Daoy (cell line): ENCODE measurements at places on chromosomes 16 and 17. TPM values are rescaled to one million over a fixed set of nuclear protein-coding genes. Genes with fewer than 3 reads are reported as not detected.

GRCh38 chr17:27494192-27495091 lies 38.2 kb downstream of the KSR1 start:
- no peak for DNase-seq

GRCh38 chr17:78641243-78641642 lies 64.0 kb upstream of the DNAH17 start:
- DNase-seq: no peak

- DNase-seq: peak; percentile 96
Observed at GRCh38 chr17:6752068-6752909, 3.6 kb upstream of the XAF1 start.

GRCh38 chr17:18988546-18989173 lies 15.9 kb downstream of the FAM83G start:
- DNase-seq: no peak

- peak; percentile 33 for DNase-seq
Observed at GRCh38 chr16:14002416-14002990, 68.6 kb upstream of the MRTFB start.

- DNase-seq: peak; percentile 2
Observed at GRCh38 chr16:2037647-2038381, 9.8 kb downstream of the NTHL1 start.

GRCh38 chr16:83002351-83003334 lies 375.9 kb downstream of the CDH13 start:
- DNase-seq: peak; percentile 34

- peak; percentile 80 for DNase-seq
Observed at GRCh38 chr16:31427441-31428278, 500 bp downstream of the COX6A2 start.

DNA sequence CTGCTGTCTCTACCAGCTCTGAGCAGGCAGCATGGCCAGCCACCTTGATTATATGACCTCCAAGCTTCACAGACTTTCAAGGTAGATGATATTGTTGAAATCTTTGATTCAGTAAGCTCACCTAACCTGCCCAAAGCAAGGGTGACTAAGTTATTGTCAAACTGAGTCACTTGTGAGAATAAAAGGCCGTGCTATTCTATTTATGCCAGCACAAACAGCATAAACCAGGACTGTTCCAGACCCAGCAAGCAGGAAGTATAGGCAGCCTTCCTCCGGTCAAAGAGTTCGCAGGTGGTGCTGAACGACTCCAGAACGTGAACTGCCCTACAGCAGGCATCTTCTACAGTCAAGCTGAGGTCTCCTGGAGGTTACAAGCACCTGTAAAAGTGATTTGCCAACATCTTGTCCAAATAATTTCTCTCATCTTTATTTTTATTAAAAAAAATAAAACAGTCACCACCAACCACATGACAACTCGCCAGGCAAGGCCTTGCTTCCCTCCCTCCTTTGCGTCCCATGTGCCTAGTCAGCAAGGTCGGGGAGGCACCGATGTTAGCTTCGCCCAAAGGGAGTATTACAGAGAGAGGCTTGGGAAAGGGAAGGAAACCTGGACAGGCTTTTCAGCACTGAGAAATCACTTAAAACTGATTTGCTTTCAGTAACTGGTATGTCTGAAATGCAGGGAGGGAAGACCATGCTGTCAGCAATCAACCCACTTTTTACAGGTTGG lies 10.8 kb downstream of the ARL2BP start:
- DNase-seq: no peak

DNA sequence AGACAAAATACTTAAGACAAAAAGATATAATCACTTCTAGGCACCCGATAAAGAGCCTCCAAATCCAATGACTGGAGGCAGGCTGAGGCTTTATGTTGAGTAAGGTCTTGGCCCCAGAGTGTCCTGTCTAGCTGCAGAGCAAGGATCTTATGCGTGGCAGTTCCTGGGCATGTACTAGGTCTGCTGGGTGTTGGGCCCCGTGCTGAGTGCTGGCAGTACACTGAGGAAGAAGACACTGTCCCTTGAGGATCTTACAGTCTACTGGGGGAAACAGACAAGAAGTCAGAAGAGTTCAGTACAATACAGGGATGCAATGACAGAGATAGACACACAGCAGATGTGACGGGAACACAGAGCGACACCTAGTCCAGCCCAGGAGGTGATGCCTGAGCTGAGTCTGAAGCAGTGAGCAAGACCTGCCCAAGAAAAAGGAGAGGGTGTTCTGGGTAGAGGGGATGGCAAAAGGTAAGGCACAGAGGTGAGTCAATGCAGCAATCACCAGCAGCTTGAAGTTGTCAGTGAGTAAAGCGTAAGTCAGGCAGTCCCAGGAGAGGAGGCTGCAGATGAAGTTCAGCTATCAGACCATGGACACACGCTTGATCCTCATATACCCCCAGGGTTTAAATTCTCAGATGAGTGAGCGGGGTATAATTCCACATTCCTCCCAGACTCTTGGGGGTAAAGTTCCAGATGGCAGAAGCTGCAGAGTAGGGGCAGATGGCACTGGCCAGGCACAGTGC lies 18.1 kb downstream of the MAP3K14 start:
- DNase-seq: peak; percentile 46

DNA sequence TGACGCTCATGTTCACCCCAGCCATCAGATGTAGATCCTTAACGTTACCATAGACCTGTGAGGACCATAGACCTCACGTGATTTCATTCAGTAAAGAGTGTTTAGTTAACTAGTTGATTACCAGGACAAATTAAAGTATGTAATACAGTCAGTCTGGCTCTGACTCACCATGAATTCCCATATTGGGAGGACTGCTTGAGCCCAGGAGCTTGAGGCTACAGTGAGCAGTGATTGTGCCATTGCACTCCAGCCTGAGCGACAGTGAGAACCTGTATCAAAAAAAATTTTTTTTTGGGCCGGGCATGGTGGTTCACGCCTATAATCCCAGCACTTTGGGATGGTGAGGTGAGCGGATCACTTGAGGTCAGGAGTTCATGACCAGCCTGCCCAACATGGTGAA lies 13.5 kb upstream of the FA2H start:
- DNase-seq: no peak

DNA sequence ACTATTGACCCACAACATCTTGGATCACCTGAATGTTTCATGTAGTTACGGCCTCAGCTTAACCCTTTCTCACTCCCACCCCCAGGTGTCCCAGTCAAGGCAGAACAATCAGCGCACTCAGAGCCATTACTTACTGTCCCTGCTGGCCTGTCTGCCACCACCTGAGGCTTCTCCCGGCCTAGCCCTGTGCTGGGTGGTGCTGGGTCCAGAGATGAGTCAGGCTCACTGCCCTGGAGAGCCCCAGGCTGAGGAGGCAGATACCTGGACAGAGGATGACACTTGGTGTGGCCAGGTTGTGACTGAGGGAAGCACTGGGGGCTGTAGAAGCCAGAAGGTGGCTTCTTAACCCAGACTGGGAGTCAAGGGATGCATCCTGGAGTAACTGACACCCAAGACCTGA lies 4.0 kb upstream of the SLC5A2 start:
- no peak for DNase-seq

- DNase-seq: no peak
Observed at GRCh38 chr17:63698381-63698885, 1.5 kb downstream of the LIMD2 start.

GRCh38 chr16:79821911-79822310 lies 221.4 kb upstream of the MAF start:
- no peak for DNase-seq

GRCh38 chr16:55389426-55390073 lies 65.5 kb downstream of the IRX6 start:
- no peak for DNase-seq

DNA sequence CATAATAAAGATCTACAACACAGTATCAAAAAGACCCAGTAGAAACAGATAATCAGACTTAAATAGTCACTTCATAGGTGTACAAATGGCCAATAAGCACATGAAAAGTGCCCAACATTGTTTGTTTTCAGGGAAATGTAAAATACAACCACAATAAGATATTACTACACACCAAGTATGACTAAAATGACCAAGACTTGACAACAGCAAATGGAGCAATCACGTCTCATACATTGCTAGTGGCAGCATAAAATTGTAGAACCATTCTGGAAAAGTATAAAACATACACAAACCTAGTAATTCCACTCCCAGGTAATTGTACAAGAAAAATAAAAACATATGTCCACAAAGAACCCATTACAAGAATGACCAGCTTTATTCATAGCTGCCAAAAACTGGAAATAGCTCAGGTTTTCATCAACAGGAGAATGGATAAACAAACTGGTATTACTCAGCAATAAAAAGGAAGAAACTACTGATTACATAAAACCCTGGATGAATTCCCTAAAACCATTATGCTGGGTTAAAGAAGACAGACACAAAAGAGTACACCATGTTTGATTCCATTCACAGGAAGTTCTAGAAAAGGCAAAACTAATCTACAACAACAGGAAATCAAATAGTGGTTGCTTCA lies 85.6 kb downstream of the TTC19 start:
- no peak for DNase-seq

DNA sequence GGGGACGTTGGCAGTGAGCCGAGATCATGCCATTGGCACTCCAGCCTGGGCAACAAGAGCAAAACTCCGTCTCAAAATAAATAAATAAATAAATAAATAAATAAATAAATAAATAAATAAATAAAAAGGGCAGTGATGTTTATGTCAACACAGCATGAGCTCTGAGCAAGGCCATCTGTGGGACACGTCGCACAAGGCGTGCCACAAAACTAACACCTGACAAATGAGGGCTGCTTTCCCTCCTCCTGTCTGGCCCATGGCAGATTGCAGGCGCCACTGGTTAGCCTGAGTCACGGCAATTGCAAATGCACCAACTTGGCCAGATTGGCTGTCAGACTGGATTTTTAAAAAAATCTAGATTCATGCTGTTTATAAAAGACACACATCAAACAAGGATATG lies 25.9 kb upstream of the SPNS3 start:
- DNase-seq: peak; percentile 14

- no peak for DNase-seq
Observed at GRCh38 chr17:44908761-44909326, 6.5 kb downstream of the GFAP start.

- DNase-seq: no peak
Observed at GRCh38 chr16:27436065-27436464, 34.1 kb downstream of the IL21R start.

DLX3 gene
- total RNA-seq: not detected in 2 replicates

PYY gene
- total RNA-seq: not detected in 2 replicates

FGF11 gene
- 1.5 and 3.0 TPM in 2 replicates for total RNA-seq
